ENCODE measurements at places on chromosomes 11 and 22. TPM values are rescaled to one million over a fixed set of nuclear protein-coding genes. Genes with fewer than 3 reads are reported as not detected.

GRCh38 chr11:8650401-8650990 lies 32.0 kb downstream of the TRIM66 start:
- DNase-seq: no peak

GRCh38 chr11:2074266-2074825 lies 64.8 kb downstream of the IGF2 start:
- no peak for DNase-seq

- DNase-seq: no peak
Observed at GRCh38 chr11:68411501-68411991, 49.0 kb upstream of the PPP6R3 start.

DNA sequence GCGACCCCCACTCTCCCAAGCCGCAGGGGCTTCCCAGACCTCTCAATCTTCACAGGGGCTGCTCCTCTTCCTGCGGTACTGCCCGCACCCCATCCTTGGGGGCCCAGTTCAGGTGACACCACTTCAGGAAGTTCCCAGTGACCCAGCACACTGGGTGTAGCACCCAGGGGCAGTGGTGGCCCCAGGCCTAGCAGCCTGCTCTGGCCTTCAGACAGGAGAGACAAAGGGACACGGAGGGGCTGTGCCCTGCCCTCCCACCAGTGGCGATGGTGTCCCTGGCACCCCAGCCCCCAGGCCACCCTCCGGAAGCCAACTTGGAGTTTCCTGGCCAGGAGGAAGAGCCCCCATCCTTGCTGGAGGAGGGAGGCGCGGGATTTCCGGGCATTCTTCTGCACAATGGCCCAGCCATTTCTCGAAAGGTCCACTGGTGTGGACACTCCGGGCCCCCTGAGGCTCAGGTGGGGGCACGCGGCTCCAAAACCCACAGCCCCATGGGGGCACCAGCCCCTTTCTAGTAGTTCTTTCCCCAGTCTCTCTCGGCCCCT lies 978 bp upstream of the CLDN5 start:
- DNase-seq: no peak

DNA sequence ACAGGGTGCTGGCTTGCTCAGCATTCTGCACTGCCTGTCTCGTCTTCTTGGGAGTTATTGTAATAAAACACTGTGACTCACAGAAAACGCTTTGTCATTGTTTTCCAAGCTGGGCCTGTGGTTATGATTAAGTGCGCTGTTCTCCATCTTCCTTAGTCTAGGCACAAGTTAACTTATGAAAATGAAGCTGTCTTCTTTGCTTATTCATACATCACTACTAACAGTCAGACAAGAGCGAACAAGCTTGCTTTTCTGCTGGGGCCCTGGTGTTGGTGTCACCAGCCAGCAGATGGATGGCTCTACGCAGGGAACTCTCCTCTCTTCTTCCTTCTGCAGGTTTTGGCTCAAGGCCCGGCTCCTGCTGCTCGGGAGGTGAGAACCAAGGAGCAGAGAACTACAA lies 380.1 kb upstream of the SYN3 start:
- DNase-seq: no peak

DNA sequence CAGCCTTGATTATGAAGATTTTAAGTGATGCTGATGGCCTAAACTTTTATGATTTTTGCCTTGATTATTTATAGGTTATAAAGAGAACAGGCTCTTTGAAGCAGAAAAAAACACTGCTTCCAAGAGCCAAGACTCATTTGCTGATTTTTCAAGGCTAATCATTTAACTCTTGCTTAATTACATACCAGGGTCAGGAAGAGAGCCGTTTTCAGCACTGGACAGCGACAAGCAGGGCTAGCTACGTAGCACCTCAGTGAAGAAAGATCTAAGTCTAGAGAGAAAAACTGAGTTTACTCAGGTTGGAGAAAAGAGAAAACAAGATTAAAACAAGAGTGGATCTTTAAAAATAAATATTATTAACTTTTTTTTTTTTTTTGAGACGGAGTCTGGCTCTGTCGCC lies 615.4 kb upstream of the B3GAT1 start:
- DNase-seq: peak; percentile 69

DNA sequence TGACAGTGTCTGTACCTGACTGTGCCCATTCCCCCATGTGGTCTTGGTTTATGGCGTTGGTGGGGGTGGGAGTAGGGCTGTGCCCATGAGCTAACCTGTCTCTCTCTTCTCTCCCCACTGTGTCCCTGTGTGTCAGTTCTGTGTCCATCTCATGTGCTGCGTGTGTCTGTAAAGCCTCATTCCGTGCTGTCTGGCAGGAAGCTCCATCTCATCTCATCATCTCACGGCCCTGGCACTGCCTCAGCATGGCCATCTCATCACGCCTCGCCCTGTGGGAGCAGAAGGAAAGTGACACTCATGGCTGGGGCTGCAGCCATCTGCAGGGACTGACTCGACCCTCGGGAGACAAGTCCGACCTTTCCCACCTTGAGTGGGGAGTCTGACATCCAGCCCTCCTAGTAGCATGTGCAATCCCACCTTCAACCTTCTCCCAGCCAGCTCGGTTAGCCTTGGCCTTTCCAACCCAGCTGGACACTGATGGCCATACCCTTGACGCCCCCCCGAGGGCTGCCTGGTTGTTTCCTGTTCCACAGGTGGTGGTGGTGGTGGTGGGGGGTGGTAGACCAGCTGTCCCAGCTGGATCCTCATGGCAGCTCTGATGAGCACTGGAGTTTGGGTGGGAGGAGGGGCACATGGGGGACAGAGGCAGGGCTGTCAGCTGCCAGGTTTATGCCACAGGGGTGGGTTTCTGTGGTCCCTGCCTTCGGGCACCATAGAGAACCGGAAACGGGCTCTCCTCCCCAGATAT lies 19.0 kb downstream of the MYO18B start:
- DNase-seq: no peak

DNA sequence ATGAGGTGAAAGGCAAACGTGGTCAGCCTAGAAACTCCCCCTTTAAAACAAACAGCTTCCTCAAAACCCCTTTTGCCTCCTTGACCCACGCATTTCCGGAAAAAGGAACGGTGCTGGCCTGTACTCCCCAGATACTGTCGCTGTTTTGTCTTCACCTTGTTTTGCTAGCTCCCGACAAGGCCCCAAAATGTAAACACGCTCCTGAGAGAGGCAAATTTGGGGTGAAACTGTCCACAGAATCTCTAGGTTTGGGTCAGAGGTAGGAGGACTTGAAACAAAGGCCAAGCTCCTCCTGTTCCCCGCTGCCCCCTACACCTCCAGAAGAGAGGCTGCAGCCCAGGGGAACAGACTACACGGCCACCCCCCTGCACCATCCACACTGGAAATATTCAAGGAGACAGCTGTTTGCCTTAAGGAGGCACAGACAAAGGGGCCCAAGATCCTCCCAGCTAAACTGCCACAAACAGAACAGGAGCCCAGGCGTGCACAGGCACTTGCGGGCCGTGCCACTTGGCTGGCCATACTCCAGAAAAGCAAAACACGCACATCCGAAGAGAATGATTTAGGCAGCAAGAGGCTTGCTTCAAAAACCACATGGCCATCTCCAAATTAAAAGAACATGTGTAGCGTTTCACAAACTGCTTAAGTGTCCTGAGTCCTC lies 160.5 kb upstream of the GRK3 start:
- peak; percentile 67 for DNase-seq

DNA sequence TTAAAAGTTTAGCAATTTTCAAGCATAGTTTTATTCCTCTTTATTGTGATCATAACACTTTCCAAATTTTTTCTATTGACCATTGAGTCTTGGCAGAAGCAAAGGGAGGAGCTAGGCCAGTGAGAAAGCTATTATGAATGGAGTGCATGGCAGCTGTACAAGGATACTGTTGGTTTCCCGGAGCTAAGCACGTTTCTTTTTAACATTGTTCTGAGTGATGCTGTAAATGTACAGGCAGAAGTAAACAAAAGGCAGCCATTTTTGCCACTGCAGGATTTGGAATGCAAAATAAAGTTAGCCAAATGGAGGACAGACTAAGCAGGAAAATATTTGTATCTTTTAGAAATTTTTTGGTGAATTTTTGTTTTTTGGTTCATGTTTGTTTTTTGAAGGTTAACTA lies 16.2 kb downstream of the CBL start:
- no peak for DNase-seq

GRCh38 chr11:71935338-71935925 lies 6.6 kb downstream of the RNF121 start:
- no peak for DNase-seq

GRCh38 chr11:28976012-28976800 lies 868.0 kb downstream of the METTL15 start:
- DNase-seq: no peak

GRCh38 chr11:105641433-105641832 lies 31.6 kb downstream of the GRIA4 start:
- no peak for DNase-seq

DNA sequence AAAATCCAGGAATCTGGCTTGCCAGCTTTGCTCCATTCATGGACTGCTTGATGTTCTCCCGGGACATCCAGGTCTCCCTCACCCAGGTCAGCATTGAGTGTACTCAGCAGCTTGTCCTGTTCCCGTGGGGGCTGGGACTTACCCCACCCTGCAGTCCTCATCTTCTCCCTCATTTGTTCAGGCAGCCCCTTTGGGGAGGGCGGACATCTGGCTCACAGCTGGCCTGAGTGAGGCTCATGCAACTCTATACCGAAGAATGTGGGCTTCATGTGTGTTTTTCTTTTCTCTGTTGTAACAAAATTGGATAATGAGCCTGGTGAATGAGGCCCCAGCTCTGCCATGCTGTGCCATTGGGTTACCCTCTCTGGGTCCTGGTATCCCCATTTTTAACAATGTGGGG lies 227.7 kb upstream of the TENM4 start:
- no peak for DNase-seq

GRCh38 chr11:13334034-13334786 lies 56.6 kb downstream of the BMAL1 start:
- DNase-seq: no peak

GRCh38 chr11:60801194-60801593 lies 16.1 kb downstream of the MS4A10 start:
- DNase-seq: no peak

DNA sequence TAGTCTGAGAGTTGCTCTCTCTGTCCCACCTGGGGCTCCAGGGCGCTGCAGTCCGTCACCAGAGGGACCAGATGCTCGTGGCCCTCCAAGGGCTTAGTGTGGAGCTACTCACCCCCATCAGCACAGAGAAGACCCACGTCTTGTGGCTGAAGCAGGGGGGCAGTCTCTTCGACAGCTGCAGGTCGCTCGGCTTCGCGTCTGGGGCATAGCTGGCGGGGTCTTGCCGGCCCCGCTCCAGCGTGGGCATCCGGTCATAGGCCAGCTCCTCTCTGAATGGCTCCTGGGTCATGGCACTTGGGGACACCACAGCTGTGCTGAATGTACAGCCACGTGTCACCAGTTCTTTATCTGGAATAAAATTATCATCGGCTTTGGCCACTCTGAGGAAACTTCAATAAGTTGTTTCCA lies 608 bp downstream of the MLC1 start:
- DNase-seq: no peak

Gene IMMP1L
- 27.2 TPM for total RNA-seq

Gene UBQLN3
- total RNA-seq: not detected

Gene LRRC74B
- total RNA-seq: not detected

Gene PATE2
- total RNA-seq: not detected

Gene STK33
- 0.57 TPM for total RNA-seq

Gene C1QTNF4
- 0.19 TPM for total RNA-seq

Gene PIH1D2
- 0.59 TPM for total RNA-seq

Gene MS4A15
- not detected for total RNA-seq

Gene DRG1
- total RNA-seq: 117 TPM

Gene GAS2
- 2.0 TPM for total RNA-seq

Gene GRM5
- total RNA-seq: not detected

Gene LMO2
- total RNA-seq: not detected

Data from activated CD4-positive, alpha-beta T cell treated with anti-CD3 and anti-CD28 coated beads, Interleukin-2, amount 10 ng/mL, durations not matched to agents 24 days and 14 days (primary cell).